ENCODE measurements at places on chromosomes 13 and 19.

GRCh38 chr19:5958074-5958850, 19.7 kb downstream of the RANBP3 start:
- no peak for DNase-seq

- DNase-seq: no peak
Observed at GRCh38 chr13:23357349-23357748, 76.2 kb downstream of the SACS start.

DNA sequence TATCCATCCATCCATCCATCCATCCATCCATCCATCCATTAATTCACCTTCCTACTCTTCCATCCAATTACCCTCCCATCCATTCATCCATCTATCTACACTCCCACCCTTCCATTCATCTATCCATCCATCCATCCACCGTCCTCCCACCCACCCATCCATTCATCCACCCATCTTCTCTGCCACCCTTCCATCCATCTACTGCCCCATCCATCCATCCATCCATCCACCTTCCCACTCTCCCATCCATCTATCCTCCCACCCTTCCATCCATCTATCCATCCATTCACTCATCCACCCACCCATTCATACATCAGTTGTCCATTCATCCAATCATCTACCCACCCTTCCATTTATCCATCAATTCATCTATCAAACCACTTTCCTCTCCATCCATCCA, 54.3 kb downstream of the NWD1 start:
- DNase-seq: no peak

GRCh38 chr19:40610396-40611064, 9.4 kb downstream of the LTBP4 start:
- DNase-seq: no peak

All from left forelimb (tissue), 1 donor.